ENCODE measurements at places on chromosomes 13 and 19.
A peak's percentile ranks its signal among the peaks of the same experiment; 100 is the strongest.

DNA sequence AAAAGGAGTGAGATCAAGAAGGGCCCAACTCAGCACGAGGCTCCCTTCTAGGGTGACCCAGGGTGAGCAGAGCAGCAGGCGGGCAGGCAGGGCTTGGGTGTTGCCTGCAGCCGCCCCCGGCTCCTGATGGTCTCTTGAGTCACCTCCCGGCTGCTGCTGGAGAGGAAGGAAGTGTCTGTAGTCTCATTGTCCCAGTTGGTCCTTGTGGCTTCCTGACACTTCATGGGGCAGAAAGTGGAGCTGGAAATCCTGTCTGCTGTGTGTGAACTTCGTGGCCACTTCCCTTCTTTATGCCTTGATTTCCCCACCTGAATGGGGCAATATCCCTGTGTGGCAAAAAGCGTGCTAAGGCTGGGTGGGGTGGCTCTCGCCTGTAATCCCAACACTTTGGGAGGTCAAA, 2.5 kb downstream of the MAP1S start:
- no peak for DNase-seq

DNA sequence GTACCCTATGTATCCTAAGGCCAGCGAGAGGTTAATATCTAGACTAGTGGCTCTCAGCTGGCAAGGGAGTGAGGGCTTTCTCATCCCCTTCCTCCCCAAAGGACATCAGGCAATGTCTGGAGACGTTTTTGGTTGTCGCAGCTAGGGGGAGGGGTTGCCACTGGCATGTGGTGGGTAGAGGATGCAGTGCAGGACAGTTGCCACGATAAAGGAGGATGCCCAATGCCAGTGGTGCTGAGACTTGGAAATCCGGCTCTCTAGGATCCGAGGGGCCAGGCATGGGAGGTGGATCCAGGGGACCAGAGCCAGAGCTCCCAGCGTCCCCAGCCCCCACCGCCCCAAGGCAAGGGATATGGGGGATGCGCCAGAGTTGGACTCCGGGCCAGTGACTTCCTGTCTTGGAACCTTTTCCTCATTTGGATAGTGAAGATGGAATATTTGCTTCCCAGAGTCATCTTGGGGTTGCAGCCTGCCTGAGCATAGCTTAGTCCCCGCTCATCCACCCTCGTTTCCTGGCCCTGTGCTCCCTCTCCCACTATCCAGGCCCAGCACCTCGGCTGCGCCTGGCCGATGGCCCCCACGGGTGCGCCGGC, 4.9 kb downstream of the SSC5D start:
- DNase-seq, result no peak

GRCh38 chr19:42174958-42175734, 42.3 kb downstream of the DEDD2 start:
- no peak for DNase-seq

GRCh38 chr13:100875392-100876043, 200.9 kb upstream of the TMTC4 start:
- DNase-seq, result peak; percentile 4

GRCh38 chr19:39408392-39409207, 2.0 kb downstream of the ZFP36 start:
- DNase-seq, result no peak

GRCh38 chr19:40365010-40365409, 16.5 kb downstream of the PLD3 start:
- DNase-seq, result no peak

DNA sequence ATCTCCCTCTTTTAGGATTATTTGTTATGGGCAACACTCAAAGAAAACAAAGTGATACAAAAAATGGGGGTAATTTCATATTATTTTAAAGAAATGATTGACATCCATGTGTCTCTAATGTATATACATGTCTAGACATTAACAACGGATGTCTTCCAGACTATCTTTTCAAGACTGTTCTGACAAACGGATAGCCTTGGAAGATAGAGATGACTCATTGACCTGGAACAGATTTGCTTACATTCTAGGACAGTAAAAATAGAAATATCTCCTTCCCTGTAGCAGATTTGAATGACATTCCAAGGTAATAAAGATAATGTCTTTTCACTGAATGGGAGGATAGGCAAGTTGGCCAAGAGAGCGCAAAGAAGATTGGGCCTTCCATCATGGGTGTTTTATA, 26.2 kb upstream of the SLITRK6 start:
- DNase-seq, result no peak

DNA sequence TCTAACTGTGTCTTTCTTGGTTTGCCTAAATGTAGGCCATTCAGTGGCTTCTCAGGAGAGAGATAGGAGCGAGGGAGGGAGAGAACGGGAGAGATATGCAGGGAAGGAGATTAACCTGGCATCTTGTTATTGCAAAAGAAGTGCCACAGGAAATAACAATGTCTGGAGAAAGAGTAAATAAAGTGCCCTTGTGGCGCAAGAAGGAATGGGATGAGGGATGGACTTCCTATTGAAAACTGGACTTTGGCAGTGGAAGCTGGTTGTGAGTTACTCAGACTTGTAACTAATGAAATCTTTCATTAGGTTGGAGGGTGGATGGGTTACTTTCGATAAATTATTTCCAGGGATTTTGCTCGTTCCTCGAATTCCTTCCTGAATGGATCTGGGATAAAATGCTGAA, 136.1 kb downstream of the LACC1 start:
- no peak for DNase-seq

GRCh38 chr19:47432091-47432490, 12.8 kb upstream of the MEIS3 start:
- DNase-seq, result no peak

- DNase-seq, result no peak
Observed at GRCh38 chr19:1055028-1055425, 11.9 kb upstream of the ARHGAP45 start.

- no peak for DNase-seq
Observed at GRCh38 chr13:113912596-113912995, 48.7 kb upstream of the GAS6 start.

DNA sequence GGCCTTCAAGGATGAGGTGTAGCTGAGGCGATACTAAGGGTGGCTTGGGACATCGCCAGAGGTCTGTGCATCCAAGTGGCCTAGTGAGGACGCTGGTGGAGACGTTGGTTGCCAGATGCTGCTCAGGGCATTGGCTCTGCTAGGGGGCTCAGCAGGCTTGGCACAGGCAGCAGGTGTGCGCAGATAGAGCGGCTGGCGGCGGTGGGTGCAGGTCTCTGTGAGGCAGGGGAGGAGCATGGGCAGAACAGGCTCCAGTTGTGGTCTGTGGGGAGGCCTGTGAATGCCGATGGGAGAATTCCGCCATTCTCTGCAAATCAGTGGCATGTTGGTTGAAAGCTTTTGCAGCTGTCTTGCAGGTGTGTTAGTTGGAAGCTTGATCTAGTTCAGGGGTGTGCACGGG, 21.2 kb downstream of the PRAM1 start:
- DNase-seq, result no peak

GRCh38 chr19:31706691-31707620, 357.7 kb upstream of the TSHZ3 start:
- no peak for DNase-seq

GRCh38 chr13:112664501-112665203, 25.2 kb upstream of the ATP11A start:
- no peak for DNase-seq

DNA sequence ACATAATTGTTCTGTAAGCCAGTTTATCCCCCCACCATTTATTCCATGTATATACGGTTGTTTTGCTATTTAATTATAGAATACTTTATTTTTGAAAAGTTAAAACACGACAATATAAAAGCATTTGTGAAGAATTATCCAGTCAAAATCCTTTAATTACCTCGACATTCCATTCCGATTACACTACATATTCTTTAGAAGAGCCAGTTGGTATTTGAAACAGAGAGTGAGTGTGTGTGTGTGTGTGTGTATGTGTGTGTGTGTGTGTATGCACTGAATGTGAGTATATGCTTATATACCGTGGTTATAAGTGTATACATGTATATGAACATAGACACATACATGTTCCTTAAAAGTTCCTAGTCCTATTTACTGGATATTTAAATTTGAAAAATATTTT, 87.8 kb upstream of the KLF5 start:
- DNase-seq, result no peak

DNA sequence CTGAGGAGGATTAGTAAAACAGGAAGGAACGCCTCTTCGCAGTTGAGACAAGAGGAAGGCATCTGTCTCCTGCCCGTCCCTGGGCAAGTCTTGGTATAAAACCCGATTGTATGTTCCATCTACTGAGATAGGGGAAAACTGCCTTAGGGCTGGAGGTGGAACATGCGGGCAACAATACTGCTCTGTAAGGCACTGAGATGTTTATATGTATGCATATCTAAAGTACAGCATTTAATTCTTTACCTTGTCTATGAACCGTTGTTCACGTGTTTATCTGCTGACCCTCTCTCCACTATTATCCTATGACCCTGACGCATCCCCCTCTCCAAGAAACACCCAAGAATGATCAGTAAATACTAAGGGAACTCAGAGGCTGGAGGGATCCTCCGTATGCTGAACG, 722 bp upstream of the TIMM50 start:
- DNase-seq, result no peak

DNA sequence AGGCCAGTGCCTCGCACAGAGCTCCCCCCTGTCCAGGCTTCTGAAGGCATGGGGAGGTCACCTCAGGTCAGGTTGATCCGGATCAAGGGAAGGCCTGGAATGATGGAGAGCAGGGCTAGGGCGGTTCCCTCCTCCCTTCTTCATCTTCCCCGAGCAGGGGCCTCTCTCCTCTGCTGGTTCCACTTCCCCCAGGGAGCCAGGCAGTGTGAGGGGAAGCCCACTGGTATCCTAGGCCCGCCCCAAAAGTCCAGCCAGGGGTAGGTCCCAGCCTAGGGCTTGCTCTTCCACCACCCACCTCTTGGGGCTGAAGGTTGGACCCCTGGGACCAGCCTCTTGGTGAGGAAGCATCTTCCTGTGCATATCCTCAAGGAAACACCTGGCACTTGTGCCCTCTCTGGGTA, 16.4 kb upstream of the PRR19 start:
- DNase-seq, result no peak

- no peak for DNase-seq
Observed at GRCh38 chr13:38898481-38898880, 92.2 kb downstream of the STOML3 start.

DNA sequence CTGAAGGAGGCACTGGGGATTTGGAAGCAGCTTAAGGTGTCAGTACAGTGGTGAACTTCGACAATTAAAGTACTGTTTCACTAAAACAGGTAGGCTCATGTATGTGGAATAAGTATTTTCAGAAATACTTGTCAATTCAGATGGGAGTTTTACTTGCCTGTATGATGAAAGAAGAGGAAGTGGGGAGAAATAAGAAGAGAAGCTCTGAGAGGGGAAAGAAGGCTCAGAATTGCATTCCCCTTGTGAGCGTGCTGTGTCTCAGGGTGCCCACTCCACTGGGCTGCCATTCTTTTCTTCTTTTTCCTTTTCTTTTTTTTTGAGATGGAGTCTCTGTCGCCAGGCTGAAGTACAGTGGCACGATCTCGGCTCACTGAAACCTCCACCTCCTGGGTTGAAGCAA, 38.6 kb upstream of the RNF17 start:
- DNase-seq, result no peak

- DNase-seq, result peak; percentile 91
Observed at GRCh38 chr19:45423589-45424190, at the start of gene ERCC1. Gene ERCC1 (minus strand): TSS chr19:45423917. CDS start chr19:45423374, 543 bp downstream.

- no peak for DNase-seq
Observed at GRCh38 chr13:95480131-95480545, 72.4 kb upstream of the CLDN10 start.

GRCh38 chr13:104086210-104086609, 1020.0 kb upstream of the SLC10A2 start:
- no peak for DNase-seq

DNA sequence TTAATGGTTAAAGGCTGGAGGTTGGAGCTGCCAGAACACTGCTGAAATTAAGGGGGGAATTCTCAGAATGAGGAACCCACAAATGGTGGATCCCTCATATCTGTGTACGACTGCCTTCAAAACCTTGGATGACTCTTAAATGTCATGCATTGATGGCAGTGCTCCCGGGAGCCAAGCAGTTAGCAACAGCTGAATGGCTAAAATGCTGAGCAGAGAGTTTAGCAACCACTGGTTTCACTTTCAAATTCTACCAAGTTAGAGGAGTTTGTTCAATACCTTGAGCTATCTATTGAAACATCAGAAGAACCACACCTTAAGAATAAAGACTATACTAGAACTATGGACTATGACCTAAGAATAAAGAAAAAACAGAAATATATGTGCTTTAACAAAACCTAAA, 41.4 kb downstream of the UQCRFS1 start:
- no peak for DNase-seq

- DNase-seq, result no peak
Observed at GRCh38 chr19:27720155-27720554, 1492.8 kb downstream of the UQCRFS1 start.

- DNase-seq, result no peak
Observed at GRCh38 chr13:94292323-94292640, 187.2 kb downstream of the DCT start.

GRCh38 chr19:55146078-55146704, 2.8 kb downstream of the TNNT1 start:
- DNase-seq, result no peak

DNA sequence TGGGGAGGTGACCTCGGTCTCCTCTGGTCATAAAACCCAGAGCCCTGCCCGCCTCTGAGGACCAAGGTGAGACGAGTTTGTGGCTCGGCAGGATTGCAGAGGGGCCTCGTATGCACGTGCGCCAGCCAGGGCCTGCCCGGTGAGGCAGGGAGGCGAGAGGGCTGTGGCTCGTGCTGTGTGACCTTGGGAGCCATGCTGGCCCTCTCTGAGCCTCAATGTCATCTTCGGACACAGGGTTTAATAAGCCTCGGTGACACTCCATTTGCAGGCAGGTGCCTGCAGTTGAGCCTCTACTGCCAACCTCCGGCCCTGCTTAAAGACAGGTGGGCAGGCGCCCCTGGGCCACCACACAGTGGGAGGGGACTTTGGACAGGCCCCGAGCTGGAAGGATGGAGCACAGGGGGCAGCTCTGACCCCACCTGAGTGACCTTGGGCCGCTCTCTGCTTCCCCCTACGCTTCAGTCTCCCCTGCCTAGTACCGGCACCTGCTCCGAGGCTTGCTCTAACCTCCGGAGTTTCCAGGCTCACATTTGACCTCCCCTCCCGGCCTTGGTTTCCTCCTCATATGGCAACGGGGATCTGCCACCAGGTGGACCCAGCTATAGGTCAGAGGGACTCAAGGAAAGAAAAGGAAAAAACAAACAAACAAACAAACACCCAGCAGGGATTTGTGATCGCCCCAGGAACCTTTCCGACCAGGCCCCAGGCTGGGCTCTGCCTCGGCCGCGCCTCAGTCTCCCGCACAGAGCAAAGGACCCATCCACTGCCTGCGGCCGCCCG, 3.1 kb downstream of the ZBTB7A start:
- DNase-seq, result no peak

DNA sequence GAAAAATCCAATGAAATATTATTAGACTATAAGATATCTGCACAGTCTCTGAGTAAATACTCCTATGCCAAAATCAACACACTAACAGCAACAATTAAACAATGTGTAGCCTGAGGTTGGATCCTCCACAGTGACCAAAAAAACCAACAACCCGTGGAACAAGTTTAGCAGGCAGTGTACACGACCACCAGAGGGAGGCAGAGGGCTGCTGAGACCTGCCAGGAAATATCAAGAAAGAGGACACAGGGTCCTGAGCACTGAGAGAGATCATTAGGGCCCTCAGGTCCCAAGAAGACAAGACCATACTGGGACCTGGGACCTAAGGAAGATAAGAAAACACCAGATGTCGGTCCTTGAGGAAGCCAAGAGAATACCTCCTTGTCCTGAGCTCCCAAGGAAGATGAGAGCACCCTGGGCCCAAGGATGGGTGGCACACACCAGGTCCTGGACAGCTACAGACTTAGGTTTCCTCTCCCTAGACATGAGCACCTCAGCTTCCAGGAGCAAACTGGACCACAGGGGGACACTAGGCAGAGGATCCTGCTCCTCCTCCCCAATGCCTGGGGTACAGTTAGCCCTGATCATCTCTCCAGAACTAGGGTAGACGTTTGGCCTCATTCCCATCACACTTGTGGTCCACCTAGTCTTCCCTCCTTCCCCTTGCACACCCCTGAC, 822 bp upstream of the ZNF274 start:
- peak; percentile 58 for DNase-seq

Data from T1000 (cell line).